ENCODE measurements at places on chromosomes 4 and X.

GRCh38 chrX:27575565-27575964 lies 14.6 kb upstream of the DCAF8L2 start:
- DNase-seq = no peak

GRCh38 chr4:168057412-168057811 lies 34.9 kb upstream of the ANXA10 start:
- no peak for DNase-seq

DNA sequence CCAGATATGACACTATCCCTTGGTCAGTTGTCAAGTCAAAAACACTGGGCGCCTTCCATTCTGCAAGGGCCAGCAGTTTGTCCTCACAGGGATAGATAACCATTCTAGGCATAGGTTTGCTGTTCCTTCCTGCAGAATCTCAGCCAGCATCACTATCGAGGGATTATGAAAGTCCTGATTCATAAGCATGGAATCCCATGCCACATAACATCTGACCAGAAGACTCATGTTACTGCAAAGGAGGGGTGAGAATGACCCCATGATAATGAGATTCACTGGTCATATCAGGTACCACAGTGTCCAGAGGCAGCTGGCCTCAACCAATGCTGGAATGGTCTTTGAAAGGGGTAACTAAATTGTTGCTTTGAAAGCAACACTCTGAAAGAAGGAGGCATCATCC lies 84.7 kb downstream of the OTC start:
- DNase-seq = no peak

DNA sequence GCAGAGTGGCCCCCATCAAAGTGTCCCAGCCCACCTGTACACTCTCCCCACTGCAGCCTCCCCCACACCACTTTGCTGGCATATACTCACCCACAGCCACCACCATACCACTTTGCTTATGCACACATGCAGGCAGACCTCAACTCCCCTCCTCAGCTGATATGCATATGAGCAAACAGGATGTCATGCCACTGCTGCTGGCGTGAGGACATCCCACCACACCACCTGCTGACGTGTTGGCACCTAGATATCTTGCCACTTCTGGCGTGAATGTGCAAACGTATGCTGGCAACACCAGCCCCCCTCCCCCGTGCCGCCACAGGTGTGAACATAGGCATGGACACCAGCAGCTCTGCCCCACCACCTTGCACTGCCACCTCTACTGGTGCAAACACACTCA lies 22.4 kb upstream of the MAGEA8 start:
- DNase-seq = no peak

GRCh38 chr4:89486042-89486441 lies 178.4 kb upstream of the GPRIN3 start:
- DNase-seq = no peak

DNA sequence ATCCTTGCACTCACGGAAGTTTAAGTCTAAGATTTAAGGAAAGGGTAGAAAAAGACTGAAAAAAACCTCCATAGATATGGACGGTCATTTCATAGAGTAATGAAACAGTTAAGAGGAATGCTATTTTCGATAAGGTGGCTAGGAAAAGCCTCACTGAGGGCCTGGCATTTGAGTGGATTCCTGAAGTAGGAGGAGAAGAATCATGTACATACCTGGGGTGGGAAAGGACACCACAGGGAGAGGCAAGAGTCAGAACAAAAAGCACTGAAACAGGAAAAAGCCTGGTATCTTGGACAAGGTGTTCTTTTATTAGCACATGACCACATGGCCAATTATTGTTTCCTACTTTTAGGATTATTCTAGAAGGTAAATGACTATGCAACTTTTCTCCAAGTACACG lies 547.2 kb upstream of the DIPK2B start:
- DNase-seq = no peak

DNA sequence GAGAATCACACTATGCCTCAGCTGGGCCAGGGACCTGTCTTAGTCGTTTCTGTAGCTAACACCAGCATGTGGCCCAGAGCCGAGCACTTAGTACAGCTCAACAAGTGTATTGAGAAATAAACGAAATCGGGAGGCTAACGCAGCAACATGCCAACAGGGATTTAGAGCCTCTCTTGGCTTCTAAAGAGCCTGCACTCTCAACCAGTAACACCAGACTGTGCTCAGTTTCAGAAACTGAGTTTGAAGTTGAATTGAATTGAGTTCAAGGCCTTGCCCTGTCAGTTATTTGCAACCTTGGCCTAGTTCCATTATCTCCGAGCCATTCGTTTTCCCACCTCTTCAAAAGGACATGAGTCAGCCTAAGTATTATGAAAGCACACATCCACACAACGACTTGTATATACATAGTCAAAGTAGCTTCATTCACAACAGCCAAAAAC lies 71.3 kb upstream of the LDB2 start:
- DNase-seq = no peak

- no peak for DNase-seq
Measured at GRCh38 chr4:73585345-73585744, 34.9 kb downstream of the RASSF6 start.

DNA sequence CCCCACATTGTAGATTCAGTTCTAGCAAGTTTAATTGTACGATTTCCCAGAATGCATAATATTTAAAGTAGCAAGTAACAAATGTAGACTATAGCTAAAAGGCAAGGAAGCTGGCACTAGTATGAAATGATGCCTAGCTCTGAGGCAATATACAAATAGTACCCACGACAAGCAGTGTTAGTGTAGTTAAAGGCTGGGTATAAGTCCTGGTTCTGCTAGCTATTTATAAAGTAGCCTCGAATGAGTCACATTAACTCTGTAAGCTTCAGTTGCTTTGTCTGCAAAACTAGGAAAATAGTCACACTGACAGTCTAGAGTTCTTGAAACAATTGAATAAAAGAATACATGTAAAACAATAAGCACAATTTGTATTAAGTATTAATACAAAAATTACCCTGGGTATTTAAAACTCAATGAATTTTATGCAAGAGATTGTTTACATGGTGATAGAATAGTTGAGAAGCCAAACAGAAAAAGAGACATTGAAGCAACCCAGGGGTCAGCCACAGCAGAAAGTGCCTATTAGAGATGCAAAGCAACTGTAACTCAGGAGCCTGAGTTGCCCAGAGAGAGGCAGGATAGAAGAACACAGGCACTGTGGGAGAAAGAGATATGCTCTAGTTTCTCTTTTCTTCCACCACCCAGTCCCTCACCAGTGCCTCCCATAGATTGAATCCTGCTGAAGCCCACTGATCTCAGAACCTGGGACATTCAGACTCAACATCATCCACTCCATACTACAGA lies 949.0 kb downstream of the C4orf33 start:
- no peak for DNase-seq

- DNase-seq = no peak
Measured at GRCh38 chrX:38803243-38803587, 2.0 kb downstream of the MID1IP1 start.

- no peak for DNase-seq
Measured at GRCh38 chr4:189499696-189500095, 441.0 kb upstream of the FRG1 start.

DNA sequence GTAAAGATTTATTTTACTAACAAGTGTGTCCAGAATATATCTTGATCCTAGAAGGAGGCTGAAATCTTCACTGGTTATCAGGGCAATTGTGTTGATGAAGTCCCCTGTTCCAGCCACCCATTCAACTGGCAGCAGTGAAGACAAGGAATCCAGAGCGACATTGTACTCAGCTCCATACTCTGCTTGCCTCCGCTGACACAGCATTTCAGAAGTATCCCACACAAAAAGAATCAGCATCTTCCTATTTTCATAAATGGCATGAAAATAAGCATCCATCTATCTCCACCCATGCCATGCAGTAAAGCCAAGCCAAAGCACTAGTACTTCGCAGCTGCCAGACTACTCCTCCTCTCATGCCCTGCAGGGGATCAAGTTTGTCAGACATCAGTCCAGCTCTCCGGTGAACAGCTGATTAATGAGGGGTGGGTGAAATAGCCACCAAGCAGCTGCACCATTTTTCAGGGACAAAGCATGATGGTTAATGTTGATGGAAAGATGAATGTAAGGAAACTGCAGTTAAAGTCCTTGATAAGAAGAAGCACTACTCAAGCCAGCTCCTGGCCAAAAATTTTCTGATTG lies 54.0 kb downstream of the COL25A1 start:
- DNase-seq = no peak

DNA sequence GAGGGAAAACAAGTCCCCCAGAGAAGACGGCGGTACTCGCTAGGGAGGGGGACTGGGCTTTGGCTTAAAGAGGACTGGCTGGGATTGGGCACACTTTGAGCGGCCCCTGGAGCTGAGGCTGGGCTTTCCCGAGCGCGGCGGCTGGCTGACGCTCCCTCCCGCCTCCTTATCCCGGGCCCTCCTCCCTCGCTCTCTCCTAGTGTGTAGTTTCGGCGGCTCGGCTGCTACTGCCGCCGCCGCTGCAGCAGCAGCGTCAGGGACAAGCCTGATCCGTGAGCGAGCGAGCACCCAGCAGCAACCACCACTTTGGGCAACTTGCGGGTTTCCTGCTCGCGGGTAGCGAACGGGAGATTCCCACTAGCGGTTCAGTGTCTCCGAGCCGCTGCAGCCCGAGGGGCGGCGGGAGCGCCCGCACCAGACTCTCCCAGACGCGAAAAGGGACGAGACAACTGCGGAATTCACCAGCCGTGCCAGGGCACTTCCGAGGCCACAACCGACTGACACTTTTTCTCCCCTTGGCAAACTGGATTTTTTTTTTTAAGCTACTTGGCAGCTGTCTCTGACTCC lies 632 bp upstream of the PCDH7 start:
- DNase-seq = peak; percentile 34

DNA sequence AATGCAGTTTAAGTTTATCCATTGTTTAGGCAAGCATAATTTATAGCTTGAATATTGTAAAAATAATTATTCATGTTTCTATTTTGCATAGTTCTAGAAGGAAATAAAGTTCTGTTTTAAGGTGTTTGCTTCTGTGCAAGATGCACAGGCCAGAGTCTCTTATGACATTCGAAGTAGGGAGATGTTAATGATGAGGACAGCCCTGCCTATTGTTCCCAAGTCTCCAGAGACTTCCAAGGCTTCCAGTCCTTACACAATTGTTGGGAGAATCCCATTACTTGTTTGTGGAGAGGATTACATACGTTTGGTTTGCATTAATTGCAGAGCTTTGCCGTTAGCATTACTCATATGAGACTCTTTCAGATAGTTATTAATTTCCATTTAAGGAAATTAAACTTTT lies 96.2 kb upstream of the ANK2 start:
- DNase-seq = no peak

GRCh38 chr4:87239821-87240220 lies 19.4 kb upstream of the KLHL8 start:
- no peak for DNase-seq

GRCh38 chrX:10062980-10063379 lies 93.8 kb upstream of the CLCN4 start:
- DNase-seq = no peak

GRCh38 chr4:52407545-52407944 lies 251.6 kb downstream of the USP46 start:
- no peak for DNase-seq

- no peak for DNase-seq
Measured at GRCh38 chrX:96704629-96705028, 20.0 kb downstream of the DIAPH2 start.

DNA sequence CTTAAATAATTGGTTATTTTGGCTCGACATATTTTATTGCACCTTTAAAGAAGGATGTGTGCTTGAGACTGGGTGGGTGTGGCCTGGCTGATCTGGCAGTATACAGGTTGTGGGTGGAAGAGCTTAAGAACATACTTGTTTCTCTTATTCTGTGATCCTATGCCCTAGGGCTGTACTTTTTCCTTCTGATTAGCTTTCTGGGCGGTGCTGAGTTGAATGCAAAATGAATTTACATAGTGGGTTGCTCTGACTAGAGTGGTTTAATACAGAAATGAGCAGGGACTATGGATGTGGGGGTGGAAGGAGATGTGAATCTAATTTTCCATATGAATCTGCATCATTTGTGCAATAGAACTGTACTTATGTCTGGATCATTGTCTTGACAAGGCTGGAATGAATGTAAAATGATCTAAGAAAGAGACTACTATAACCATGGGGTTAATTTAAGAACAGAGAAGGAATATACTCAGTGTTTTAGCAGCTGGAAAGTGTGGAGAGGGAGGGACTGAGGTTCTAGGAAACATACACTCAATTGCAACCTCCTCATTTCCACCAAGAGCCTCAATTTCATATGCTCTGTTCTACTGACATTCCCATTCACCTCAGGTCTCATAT lies 73.7 kb downstream of the RLIM start:
- peak; percentile 15 for DNase-seq

GRCh38 chr4:55132775-55133174 lies 7.4 kb upstream of the KDR start:
- no peak for DNase-seq

Data from activated CD4-positive, alpha-beta T cell treated with anti-CD3 and anti-CD28 coated beads for 36 hours (primary cell).